ENCODE measurements at places on chromosomes 7 and 10.

DNA sequence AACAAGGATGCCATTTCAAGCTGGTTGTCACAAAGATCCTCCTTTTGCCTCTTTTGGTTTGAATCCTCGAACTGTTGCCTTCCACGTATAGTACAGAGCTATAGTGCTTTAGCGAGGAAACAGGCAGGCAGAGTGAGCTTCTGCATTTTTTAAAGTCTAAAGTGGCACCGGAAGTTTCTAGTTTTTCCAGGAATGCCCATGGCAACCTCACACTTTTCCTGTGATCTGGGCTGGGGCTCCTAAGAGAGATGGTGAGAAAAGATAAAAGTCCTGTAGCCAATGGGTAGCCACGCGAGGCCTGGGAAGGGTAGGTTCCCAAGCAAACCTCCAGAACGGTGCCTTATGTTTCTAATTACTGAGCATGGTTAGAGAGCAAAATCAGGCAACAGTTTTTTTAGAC is 76.7 kb downstream of the CALD1 start:
- no peak for DNase-seq

DNA sequence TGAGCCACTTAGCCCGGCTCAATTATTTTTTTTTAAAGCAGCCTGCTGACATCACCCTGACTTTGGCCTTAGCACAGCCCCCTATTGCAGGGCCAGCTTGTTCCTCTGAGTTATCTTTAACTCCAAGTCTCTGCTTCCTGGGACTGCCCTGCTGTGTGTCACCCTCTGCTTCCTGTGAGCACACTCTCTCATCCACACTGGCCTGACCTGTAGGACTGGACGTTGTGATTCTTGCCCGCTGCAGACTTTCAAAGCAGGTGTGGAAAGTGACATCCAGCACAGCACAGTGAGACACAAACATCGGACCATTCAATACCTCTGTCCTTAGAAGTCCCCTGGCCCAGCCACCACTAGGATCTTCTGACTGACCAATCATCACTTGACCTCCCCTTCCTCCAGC is 26.4 kb upstream of the HSPA12A start:
- no peak for DNase-seq

GRCh38 chr10:32376771-32377170 is 29.8 kb upstream of the EPC1 start:
- no peak for DNase-seq

DNA sequence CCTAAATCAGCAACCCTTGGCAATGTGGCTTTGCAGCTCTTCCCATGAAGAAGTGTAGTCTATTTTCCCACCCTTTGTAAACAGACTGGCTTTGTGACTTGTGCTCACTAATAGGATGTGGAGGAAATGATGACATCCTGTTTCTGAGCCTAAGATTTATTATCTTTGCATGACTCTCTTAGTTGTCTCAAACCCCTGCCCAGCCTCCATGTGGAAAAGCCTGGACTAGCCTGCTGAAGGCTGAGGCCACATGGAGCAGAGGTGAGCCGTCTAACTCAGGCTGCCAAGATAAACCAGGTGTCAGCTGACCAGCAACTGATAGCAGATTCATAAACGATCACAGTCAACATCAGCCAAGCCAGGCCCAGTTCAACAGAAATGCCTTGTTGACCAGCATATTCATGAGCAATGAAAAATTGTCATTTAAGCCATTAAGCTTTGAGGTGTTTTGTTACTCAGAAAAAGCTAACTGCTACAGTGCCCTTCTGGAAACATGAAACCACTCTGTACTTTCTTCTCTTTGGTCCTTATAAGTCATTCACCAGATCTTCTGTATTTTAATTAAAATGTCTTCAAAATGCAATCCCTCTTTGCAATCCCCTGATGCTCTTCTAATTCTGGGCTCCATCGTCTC is 586.3 kb upstream of the ANKRD30A start:
- DNase-seq, result no peak

DNA sequence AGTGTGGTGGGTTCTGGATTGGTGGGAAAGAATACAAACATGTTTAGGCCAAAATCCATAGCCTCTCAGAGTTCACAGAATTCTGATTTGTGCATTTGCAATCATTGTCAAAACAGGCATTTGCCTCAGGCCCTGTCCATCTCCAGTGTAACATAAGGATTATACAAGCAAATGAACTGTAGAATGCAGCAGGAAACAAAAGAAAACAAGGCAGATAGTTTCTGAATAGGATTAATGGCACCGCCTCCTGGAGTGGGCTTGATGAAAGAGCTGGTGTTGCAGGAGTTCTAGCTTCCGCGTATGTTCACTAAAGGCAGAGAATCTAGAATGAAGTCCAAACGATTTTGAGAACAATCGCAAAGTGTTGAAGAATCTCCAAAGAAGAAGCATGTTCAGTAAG is 11.3 kb upstream of the MPP7 start:
- no peak for DNase-seq

GRCh38 chr10:125797994-125798662 is 22.5 kb upstream of the MMP21 start:
- no peak for DNase-seq

- DNase-seq, result no peak
Observed at GRCh38 chr7:23135755-23136154, 30.2 kb downstream of the KLHL7 start.

- DNase-seq, result no peak
Observed at GRCh38 chr10:34664706-34665105, 150.4 kb downstream of the PARD3 start.

- no peak for DNase-seq
Observed at GRCh38 chr7:45978010-45978681, 57.1 kb upstream of the IGFBP3 start.

GRCh38 chr7:99190359-99191009 is 17.4 kb downstream of the KPNA7 start:
- DNase-seq, result no peak

- no peak for DNase-seq
Observed at GRCh38 chr7:56686276-56686859, 445.9 kb downstream of the ZNF479 start.

DNA sequence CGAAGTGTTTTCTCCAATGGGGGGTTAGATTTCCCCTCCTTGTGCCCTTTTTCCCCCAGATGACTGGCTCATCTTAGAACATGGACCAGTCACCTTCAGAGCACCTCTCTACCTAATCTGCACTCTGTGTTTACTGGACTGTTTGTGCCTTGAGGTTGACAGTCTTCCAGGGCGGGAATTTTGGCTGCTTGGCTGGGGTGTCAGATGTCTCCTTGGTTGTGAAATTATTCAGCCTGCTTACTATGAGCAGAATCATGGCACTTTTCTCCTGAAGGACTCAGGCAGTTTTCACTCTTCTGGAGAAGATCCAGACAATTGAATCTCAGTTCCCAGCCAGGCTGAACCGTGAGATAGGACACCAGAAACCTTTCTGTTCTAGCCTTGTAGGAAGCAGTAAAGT is 60.3 kb upstream of the NFKB2 start:
- DNase-seq, result no peak

- no peak for DNase-seq
Observed at GRCh38 chr10:70399177-70399576, 4.8 kb upstream of the EIF4EBP2 start.

DNA sequence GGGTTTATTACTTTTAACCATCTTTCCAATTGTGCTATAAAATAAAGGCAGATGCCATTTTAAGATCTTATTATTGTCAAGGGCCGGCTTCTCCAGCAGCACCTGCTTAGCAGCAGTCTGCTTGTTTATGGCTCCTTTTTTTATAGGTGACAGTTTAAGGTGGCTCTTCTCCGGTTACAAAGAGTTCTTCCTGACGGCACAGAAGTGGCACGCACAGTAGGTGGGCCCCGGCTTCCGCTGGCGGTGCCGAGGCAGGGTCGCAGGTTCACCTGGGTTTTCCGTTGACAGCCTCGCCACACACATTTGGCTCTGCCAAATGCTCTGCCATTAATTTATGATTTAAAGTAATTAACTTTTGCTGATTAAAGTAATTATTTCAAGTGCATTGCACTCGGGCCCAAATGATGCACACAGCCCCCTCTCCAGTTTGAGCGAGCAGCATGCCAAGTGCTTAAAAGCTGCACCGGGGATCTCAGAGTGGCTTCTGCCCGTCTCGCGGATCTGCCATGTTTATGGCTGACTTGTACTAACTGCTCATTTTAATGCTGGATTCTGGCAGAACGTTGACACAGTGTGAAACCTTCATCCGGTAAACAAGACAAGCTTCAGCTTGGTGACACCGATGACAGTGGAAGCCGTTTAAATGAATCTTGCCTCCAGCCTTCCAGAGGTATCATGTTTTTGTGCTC is 355.1 kb upstream of the MKI67 start:
- DNase-seq, result no peak

GRCh38 chr10:58972576-58973234 is 203.7 kb upstream of the PHYHIPL start:
- DNase-seq, result no peak

DNA sequence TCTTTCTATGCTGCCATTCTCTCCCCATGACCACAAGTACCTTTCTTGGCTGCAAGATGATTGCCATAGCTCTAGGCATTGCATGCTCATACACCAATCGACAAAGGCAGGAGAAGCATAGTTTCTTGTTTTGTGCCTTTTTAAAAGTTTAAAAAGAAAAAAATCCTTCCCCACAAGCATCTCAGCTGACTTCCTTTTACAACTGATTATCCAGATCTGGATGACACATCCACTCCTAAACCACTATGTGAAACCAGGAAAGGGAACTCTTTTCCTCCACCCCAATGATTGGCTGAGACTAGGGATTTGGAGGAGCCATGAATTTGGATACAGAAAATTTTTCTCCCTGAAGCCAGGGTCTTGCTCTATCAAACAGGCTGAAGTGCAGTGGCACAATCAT is 14.5 kb upstream of the LRRC4 start:
- no peak for DNase-seq

- DNase-seq, result no peak
Observed at GRCh38 chr10:71433768-71434744, 37.3 kb downstream of the CDH23 start.

GRCh38 chr10:116278846-116279245 is 5.8 kb upstream of the GFRA1 start:
- DNase-seq, result no peak

GRCh38 chr10:131588704-131589220 is 277.2 kb upstream of the TCERG1L start:
- DNase-seq, result no peak

DNA sequence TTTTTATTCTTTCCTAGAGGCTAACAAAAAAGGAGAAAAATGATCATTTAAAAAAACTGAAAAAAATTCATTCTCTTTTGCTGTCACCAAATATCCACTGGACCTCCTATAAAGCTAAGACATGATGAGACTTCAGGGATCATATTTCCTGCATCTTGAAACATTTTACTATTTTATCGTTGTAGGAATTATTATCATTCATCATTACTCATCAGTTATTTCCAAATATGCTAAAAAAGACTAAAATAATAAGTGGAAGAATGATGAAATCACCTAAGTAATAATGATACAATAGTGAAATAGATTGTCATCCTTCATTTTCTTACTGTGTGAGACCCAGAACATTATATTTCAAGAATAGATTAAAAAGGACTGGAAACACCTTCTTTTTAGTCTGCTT is 28.3 kb downstream of the TAF3 start:
- DNase-seq, result no peak

DNA sequence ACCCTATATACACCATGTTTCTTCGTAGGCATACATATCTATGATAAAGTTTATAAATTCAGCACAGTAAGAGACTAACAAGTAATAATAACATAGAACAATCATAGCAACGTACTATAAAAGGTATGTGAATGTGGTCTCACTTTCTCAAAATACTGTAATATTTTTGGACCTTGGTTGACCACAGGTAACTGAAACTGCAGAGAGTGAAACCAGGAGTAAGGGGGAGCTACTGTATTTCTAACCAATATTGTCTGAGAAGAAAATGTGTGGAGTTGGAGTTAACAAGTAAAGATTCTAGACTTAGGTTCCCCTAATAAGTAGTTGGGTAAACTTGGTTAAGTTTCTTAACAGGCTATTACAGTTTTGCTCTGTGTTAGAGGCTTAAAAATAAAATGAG is 72.1 kb downstream of the GNAI1 start:
- DNase-seq, result no peak

DNA sequence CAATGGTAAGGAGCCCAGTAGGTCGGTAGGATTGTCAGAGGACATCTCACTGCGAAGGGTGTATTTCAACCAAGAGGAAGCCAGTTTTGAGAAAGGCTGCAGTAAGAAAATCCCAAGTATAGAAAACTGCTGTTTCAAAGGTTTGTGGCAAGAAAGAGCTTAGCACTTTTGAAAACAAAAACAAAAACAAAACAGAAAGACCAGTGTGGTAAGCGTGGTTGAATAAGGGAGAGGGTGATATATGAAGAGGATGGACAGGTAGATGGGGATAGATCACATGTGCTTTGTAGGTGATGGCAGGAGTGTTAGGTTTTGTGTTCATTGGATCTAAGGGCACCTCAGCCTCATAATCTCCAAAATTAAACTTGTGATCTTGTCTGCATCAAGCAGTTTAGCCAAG is 141.6 kb upstream of the WNT16 start:
- no peak for DNase-seq

- DNase-seq, result no peak
Observed at GRCh38 chr10:22611425-22612115, 102.8 kb downstream of the PIP4K2A start.

DNA sequence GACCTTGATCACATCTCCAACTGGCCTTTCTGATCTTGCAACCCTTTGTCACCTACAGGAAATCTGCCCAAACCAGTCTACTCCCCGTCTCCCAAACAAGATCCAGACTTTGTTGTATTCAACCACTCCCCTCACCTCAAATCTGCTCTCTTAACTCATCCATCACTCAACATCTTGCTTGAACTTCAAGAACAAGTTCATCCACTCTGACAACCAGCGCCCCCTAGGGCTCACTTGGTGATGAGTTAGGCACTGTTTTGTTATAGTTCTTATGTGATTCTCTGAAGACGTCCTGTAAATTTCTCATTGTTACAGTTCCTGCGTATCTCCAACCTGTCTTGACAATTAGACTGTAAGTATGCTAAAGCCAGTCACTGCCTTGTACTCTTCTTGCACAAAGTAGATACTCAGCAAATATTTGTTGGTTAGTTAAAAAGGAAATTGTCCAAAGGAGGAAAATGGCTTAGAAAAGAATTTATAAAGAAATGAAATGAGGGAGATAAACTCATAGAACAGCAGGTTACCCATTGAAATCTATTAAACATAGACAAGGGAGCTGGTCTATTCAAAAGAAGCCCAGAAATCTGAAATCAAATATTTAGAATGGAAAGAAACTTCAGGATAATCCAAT is 5.3 kb downstream of the FRMD4A start:
- peak; percentile 69 for DNase-seq

DNA sequence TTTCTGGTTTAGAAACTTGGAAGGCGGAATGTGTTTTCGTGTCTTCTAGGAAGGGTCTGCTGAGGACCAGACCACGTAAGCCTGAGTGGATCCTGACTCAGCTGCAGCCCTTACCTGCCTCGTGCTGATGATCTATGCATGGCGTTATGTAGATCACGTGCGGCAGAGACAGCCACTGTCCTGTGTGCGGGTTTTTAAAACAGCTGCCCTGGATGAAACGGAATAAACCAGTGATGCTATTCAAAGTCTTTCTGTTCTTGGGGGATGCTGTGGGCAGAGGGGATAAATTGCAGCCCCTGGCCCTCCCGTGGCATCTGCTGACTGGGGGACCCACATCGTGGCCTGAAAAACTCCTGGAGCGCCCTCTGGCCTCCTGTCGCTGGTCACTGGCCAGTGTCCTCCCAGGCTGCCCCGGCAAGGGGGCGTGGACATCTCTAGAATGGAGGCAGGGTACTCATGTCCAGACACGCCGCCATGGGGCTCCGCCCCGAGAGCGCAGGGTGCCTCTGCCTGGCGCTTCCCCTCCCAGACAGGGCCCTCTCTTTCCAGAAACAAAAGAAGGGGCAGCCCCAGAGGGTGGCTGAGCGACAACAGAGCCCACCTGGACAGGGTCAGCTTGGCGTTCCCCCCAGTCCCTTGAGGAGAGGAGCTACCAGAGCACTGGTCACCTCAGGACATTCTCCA is 13.2 kb downstream of the ALKBH4 start:
- DNase-seq, result no peak

- no peak for DNase-seq
Observed at GRCh38 chr10:34593930-34594329, 221.2 kb downstream of the PARD3 start.

Measured in stimulated activated CD4-positive, alpha-beta T cell treated with anti-CD3 and anti-CD28 coated beads, Interleukin-4, amount 100 ng/mL, for 1 hour (primary cell).